Omental fat pad (tissue), 4 donors: ENCODE measurements at places on chromosomes 16 and 17. TPM values are rescaled to one million over a fixed set of nuclear protein-coding genes. Genes with fewer than 3 reads are reported as not detected.

- DNase-seq = no peak
These were observed 3.2 kb upstream of the METRN start for GRCh38 chr16:711548-712320.

DNA sequence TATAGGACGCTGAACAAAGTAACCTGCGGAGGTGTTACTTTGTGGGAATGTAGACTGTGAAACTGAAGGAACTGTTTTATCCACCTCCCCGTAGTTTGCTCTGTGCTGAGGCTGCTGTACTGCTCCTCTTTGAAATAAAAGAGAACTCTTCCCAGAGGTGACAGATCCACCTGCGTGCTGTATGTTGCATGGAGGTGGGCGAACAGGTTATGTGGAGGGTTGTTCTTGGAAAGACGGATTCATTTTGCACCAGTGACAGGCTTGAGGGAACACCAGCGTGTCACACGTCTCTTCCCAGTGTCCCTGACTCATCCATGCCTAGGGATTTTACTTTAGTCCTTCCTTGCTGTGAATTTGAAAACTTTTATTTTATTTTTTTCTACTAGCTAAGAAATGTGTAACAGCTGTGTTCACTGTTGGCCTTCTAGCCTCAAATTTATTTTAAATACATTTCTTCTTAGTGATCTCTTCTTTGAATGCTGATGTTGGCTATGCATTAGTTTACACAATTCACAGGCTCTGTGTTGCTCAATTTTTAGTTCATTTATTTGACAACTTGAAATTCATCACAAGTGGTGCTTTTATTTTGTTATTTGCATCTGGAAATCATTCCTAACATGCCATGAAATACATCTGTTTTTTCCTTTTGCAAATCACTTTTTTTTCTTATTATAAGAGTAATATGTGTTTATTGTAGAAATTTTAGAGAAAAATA lies 512.4 kb downstream of the CDH13 start:
- DNase-seq = no peak

DNA sequence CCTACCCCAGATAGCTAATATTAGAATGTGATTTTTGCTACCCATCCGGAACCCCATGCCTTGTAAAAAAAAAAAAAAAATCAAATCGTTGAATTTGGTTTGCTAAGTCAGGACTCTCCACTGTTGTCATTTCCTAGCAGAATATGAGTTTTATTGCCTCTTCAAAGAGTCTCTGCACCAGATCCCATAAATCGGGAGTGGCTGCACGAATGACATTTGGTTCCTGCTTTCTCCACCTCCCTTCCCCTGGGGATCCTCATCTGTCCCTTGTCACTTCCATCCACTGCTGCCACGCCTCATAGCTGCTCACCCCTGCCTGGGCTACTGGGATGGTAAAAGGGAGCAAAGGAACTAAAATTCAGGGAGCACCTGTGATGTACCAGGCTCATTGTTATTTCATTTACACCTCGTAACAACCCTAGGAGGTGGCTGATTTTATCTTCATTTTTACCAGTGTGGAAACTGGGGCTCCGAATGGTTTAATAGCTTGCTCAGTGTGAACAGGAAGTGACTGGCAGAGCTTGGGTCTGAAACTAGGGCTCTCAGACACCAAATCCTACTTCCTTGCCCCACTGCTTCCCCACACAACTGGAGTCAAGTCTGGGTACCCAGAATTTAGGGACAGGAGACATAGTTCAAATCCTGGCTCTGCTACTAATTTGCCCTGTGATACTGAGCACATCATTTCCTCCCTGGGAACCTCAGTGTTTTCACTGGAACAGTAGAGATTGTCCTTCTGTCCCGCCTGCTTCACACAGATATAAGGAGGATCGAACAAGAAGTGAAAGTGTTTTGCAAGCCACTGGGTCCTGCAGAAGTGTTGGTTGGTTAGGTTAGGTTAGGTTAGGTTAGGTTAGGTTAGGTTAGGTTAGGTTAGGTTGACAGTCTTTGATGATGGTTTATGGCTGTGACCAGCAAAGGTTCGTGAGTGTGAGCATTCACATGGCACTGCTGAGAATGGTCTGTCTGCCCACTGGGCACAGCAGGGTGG lies 585 bp upstream of the KRT36 start:
- no peak for DNase-seq

GRCh38 chr16:75908331-75909117 lies 182.2 kb upstream of the CPHXL start:
- no peak for DNase-seq

Gene FOXF1
- total RNA-seq = 0.88 TPM

GRCh38 chr16:14232106-14232864 lies 161.2 kb downstream of the MRTFB start:
- DNase-seq = no peak

DNA sequence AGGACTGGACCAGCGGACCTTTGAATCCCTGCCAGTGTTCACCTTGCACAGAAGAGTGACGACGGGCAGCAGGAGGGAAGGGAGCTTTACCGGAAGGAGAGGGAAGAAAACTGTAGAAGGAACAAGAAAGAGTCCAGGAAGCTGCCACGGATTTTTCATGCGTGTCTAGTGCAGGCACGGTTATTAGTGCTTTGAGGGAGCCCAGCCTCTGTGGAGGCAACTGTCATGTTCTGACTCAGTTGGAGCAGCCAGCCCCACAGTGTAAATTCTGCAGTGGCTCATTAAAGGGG lies 6.5 kb upstream of the HOXB13 start:
- no peak for DNase-seq

GRCh38 chr17:11644265-11645212 lies 46.3 kb downstream of the DNAH9 start:
- DNase-seq = no peak

Gene LMF1
- total RNA-seq = 32.6 TPM

Gene TPPP3
- total RNA-seq = 4.7 TPM

Gene EVPLL
- 0.36 TPM for total RNA-seq

Gene LASP1
- 111 TPM for total RNA-seq

DNA sequence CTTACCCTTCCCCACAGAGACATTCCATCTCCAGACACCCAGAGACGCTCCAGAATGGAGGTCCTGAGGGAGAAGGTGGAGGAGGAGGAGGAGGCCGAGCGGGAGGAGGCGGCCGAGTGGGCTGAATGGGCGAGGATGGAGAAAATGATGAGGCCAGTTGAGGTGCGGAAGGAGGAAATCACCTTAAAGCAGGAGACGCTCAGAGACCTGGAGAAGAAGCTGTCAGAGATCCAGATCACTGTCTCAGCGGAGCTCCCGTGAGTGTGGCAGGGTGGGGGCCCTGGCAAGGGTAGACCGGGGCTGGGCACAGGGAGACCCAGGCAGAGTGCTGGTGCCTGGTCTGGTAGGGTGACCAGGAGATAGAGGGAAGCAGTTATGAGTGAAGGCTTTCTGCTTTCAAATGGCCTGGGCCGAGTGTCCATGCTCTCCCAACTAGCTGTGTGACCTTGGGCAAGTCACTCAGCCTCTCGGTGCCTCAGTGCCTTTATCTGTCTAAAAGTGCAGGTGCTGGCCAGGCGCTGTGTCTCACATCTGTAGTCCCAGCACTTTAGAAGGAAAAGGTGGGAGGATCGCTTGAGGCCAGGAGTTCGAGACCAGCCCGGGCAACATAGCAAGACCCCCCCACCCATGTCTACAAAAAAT lies 3.4 kb downstream of the DRC7 start:
- DNase-seq = no peak

Gene MT1H
- not detected for total RNA-seq

DNA sequence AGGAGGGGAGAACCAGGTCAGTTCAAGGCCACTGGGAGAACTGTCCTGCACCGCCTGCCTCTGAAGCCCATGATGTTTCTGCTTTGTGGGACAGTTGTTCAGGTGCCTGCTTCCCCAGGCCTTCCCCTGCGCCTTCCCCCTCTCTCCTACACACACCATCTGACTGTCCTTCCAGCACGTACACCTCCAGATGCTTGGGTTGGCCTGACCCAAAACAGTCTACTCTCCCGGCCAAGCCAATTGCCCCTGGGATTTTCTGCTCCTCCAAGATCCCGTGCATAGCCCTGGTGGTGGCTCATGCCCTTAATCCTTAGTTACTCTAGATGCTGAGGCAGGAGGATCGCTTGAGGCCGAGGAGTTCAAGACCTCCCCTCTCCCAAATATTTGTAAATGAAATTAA lies 684 bp upstream of the RSAD1 start:
- no peak for DNase-seq

Gene ADAD2
- 4.3 TPM for total RNA-seq

Gene ITGB4
- 10.7 TPM for total RNA-seq

DNA sequence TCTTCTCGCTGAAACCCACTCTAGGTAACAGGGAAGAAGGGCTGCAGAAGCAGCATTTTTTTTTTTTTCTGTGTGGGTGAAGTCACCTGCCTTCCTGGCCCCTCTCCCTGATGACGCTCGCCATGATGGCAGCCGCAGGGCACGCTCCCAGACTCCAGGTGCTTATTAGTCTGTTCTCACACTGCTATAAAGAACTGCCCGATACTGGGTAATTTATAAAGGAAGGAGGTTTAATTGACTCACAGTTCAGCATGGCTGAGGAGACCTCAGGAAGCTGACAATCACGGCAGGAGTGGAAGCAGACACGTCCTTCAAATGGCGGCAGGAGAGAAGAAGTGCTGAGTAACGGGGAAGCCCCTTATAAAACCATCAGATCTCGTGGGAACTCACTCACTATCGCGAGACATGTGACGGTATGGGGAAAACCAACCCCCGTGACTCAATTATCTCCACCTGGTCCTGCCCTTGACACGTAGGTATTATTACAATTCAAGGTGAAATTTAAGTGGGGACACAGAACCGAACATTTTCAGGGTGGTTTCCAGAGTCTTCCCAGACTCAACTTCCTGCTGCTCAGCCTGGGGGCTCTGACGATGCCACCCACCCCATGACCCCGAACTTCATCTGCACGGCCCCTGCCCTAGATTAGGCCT lies 34.9 kb upstream of the NLRP1 start:
- DNase-seq = no peak

GRCh38 chr17:14094676-14095601 lies 25.6 kb downstream of the COX10 start:
- DNase-seq = no peak

- DNase-seq = no peak
These were observed 21.4 kb downstream of the RPS6KB1 start for GRCh38 chr17:59914274-59914854.

GRCh38 chr17:1690544-1691221 lies 6.0 kb upstream of the PRPF8 start:
- DNase-seq = no peak

- DNase-seq = no peak
These were observed 27.7 kb downstream of the ATPAF2 start for GRCh38 chr17:18011286-18011685.

DNA sequence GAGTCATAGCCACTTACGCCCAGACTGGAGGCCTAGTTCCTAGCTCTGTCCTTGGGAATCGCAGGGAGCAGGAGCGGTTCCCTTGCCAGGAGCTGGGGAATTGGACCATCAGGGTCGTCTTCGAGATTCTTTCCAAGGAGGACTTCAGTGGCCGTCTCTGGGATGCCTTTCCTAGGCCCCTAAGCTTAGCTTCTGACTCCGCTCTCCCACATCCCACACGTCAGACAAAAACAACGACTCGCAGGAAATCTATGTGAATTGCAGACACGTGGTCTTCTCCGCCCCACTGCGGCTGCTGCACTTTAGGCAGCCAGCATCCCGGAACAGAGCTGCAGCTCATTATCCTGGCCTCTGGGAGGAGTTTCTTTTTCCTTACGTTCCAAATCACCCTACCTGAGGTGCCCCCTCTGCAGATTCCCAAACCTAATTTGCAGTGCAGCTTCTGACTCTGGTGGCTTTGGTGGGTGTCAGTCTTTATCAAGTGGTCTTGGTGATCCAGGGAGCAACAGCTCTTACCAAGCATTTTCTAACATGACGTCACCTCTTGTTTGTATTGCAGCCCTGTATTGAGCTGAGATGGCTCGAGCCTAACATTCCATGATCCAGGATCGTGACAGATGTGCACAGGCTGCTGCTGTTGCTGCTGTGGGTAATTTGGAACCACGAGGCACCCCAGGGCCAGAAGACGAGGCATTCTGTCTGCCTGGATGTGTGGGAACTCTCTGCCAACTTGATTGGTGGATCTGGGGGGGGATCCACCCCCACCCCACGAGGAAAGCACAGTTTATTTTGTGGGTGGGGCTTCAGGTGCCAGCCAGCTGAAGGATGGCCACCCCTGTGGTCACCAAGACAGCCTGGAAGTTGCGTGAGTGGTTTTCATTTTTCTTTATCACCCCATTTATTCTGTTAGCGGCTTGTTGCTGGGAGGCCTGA lies 1.1 kb downstream of the KATNB1 start:
- no peak for DNase-seq

Gene ACSM3
- total RNA-seq = 7.7 TPM

GRCh38 chr16:26598061-26598460 lies 468.7 kb upstream of the C16orf82 start:
- DNase-seq = no peak

- no peak for DNase-seq
These were observed 3.2 kb upstream of the ASB16 start for GRCh38 chr17:44167181-44167861.

Gene TBC1D26
- total RNA-seq = not detected

DNA sequence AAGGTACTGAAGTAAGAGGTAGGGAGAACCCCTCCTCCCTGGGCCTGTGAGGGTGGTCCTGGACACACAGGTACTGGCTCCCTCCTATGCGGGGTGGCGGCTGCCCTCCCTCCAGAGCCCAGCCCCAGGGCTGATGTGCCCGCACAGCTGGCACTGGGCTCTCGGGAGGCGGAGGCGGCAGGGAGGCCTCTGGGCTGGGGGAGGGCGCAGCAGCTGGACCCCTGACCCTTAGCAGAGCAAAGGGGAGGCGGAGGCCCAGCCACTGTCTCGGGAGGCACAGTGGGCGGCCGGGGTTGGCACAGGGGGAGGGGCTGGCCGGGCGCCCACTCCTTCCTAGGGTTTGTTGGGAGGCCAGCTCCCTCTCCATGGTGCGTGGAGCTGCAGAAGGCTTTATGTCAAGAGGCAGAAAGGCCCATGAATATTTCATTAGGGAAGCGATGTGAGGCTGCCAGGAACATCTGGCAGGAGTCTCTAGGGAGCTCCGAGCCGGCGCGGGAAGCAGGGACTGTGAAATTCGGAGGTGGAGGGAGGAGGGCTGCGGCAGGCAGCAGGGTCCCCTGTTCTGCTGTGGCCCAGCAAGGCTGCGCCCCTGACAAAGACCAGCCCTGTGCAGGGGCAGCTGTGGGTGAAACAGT lies 44.1 kb upstream of the ACSF3 start:
- no peak for DNase-seq

GRCh38 chr17:14337596-14338079 lies 36.8 kb downstream of the HS3ST3B1 start:
- DNase-seq = no peak
